ENCODE measurements at places on chromosomes 16 and 17. TPM values are rescaled to one million over a fixed set of nuclear protein-coding genes. Genes with fewer than 3 reads are reported as not detected.

DNA sequence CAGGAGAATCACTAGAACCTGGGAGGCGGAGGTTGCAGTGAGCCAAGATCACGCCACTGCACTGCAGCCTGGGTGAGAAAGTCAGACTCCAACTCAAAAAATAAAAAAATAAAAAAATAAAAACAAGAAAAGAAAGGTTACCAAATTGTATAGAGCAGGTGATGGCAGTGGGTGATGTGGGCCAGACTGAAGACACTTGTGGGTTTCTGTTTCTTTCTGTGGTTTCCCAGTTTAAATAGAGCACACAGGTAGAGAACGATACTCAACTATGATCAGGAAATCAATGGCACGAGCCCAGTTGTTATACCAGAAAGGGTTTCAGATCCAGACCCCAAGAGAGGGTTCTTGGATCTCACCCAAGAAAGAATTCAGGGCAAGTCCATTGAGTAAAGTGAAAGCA lies 32.6 kb downstream of the NUBP1 start:
- no peak for DNase-seq

GRCh38 chr16:49700251-49701064 lies 155.5 kb downstream of the ZNF423 start:
- peak; percentile 72 for DNase-seq

DNA sequence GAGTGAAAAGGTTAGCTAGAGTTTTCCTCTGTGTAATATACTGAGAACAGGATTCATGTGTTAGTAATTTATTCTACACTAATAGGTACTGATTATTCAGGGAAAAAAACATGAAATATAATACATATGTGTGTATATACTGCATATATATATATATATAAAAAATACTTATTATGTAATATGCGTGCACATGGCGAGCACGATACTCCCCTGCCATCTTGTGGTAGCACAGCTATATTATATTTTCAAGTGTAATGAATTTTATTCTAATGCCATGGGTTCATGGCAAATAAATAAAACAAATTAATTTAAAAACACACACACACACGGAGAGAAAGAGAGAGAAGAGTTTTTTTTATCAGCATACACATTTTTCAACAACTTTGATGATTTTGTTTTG lies 460.6 kb downstream of the KCNJ2 start:
- no peak for DNase-seq

- no peak for DNase-seq
These were observed 112.0 kb downstream of the CLEC16A start for GRCh38 chr16:11056090-11056992.

- DNase-seq: no peak
These were observed 24.4 kb upstream of the SMG1 start for GRCh38 chr16:18950469-18951185.

DNA sequence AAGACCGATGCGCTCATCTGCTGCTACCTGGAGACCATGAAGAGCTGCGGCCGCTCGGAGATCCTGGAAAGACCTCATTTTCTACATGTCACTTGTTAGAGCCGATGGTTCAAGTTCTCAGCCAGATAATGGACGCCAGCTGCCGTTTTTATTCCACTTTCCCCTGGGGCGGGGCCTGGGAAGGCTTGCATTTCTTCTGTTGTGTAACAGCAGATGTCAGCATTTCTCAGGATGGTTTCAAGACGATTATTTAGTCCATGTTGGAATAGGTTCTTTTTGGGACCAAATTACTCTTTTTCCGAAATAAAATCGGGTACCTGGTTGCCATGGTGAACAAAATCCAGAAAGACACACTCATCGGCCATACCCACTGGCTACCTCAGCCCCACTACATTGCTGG lies 1418.3 kb downstream of the CDH11 start:
- no peak for DNase-seq

DNA sequence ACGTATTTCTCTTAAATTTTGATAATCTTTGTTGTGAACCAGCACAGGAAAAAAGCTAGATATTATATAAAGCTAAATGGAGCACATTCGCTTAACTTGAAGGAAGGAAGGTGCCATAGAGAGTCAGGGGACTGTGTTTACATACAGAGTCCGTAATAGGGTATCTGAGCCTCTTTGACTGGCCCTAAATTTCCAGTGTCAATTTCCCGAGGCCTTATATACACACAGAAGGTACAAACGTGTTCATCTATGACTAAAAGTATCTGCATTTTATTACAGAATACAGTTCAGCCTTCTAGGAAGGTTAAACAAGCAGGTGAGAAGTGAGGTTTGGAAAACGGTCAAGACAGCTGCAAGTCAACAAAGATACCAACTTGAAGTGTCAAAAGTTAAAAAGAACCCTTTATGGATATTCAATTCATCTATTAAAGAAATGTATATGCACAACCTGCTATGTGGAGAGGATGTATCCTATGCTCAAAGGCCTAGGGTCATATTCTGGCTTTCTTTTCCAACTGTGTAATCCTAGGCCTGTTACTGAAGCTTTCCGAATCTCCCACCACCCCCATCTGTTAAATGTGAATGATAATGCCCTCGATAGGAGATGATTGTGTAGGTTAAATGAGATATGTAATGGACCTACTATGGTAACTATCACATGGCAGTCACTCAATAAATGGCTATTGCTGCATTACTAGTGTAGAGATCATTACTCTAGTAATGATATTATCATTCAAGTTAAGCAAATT lies 263.7 kb upstream of the MAF start:
- no peak for DNase-seq

The TM4SF5 gene
- total RNA-seq: not detected

The GRIN2A gene
- not detected for total RNA-seq

The GTF3C1 gene
- total RNA-seq: 61.8 TPM
